ENCODE measurements at places on chromosomes 3 and 15.

GRCh38 chr15:36803773-36804172 is 224.3 kb downstream of the CDIN1 start:
- no peak for DNase-seq

GRCh38 chr3:110456001-110456400 is 615.6 kb upstream of the NECTIN3 start:
- DNase-seq = no peak

DNA sequence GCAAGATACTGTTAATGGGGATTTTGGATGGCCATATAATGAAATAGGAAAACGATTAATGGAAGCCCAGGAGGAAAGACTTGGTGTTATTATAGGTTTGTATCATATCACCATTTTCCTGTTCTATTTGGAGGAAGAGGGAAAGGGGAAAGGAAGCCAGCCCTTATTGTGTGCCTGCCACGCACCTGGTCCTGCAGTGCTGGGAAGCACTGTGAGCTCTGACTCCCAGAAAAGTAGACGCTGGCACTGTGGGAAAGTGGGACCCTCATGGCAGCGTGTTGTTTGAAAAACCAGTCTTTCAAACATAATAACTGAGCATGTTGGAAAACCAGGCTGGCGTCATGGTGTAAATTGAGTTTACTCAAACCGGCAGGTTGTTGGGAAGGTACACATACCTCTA is 22.0 kb downstream of the CGNL1 start:
- DNase-seq = no peak

DNA sequence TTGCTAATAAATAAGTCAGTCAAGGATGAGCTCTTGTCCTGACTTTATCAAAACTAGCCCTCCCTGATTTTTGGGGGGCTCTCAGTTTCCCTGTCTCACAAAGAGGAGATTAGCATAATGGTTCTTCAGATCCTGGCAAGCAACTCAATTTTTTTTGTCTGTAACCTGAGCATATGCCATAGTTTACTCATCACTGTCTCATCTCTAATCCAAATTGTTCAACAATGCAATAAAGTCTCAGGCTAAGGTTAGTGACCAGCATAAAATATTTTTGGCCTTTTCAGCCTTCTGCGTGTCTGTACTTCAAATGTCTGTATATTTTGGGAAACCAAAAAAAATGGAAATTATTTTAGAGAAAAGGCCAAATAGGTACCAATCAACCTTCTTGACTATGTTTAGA is 465.6 kb upstream of the TPRG1 start:
- DNase-seq = no peak

GRCh38 chr3:127760361-127760760 is 62.0 kb downstream of the MGLL start:
- DNase-seq = no peak

GRCh38 chr15:42723068-42723467 is 13.9 kb downstream of the CDAN1 start:
- no peak for DNase-seq

GRCh38 chr3:189726277-189726676 is 95.1 kb downstream of the TP63 start:
- DNase-seq = no peak

DNA sequence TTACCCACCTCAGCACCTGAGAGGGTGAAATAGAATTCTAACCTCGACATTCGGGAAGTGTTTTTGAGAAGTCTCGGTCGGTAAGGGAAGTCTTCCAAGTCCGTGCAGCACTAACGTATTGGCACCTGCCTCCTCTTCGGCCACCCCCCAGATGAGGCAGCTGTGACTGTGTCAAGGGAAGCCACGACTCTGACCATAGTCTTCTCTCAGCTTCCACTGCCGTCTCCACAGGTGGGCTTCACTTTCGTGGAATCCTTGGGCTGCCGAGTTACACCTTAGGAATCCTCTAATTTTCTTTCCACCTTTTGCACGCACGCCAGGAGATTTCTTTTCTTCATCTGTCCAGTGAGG is 775 bp downstream of the CCNDBP1 start:
- peak; percentile 57 for DNase-seq

GRCh38 chr3:186261638-186262037 is 100.4 kb downstream of the DGKG start:
- no peak for DNase-seq

GRCh38 chr3:38985581-38985980 is 66.2 kb downstream of the SCN11A start:
- DNase-seq = no peak

DNA sequence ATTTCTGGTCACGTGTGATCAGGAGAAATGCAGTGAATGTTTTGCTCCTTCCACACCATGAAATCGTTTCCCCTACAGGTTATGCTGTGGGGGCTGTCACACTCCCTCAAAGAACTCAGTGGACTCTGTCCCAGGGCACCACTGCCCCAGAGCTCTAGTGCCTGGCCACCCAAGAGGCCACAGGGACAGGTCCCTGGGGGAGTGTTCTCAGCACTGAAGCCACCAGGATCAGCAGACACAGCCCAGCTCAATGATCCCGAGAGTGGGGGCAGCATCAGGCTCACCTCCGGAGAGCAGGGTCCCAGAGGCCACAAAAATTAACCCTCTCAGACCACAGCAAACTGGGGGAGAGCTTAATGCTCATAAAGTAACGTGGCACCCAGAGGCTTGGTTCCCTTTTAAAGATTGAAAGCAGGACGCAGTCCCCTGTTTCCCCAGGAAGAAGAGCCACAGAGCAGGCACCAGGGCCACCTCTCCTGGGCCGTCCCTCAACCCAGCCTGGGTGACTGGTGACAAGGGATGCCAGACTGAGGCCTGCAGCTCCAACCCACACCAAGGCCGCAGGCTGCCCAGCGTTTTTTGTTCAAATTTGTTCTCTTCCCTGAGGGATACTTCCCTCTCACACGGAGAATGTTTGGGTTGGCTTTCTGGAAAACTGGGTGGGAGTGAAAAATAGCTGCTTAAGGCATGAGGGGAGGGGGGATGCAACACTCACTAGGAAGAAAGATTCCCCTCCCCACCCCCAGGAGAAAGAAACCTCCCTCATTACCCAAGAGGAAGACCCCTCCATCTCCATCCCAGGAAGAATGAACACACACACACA is 123.3 kb upstream of the IGF1R start:
- no peak for DNase-seq

GRCh38 chr3:96209699-96210098 is 604.7 kb upstream of the EPHA6 start:
- DNase-seq = no peak

DNA sequence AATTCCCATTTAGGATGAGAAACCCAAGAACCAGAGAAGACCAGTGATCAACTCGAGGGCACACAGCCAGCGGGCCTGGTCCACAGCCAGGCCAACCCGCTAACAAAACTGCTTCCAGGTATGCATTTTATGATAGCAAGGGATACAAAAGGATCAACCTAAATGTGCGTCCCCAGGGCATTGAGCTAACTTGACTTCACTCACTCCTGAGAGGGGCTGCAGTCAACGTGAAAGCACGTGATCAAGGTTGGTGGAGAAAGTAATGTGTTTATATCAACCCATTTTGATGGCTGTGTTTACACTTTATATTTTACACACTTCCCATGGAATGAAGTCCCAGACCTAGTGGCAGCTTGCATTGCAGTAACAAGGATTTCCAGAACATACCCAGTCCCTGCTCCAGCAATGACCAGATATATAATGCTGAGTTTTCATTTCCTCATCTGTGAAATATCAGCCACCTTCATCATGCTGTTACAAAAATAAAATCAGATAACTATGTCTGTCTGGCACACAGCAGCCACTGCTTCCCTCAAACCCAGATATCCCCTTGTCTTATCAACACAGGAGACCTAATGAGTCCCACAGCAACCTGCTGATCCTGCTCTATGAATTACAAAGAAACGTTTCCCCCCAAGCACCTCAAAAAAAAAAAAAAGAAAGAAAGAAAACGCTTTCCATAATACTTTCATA is 2.0 kb downstream of the KLHL6 start:
- no peak for DNase-seq

GRCh38 chr3:194384156-194384555 is 14.6 kb upstream of the LRRC15 start:
- no peak for DNase-seq

DNA sequence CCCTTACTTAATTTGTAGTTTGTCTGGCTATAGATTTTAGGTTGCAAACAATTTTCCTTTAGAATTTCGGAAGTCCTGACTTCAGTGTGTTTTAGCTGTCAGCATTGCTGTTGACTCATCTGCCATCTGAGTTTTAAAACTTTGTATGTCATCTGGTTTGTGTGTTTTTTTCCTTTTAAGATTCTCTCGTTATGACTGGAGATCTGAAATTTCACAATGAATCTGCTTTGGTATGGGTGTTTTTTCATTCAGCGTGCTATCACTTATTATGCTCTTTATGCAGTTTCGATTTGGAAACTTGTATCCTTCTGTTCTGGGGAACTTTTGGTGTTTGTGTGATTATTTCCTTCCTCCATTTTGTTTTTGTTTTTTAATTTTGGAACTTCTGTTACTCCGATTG is 53.7 kb upstream of the ZNF280D start:
- DNase-seq = no peak

- peak; percentile 27 for DNase-seq
Measured at GRCh38 chr15:95990833-95991232, 339.7 kb upstream of the NR2F2 start.

GRCh38 chr3:119524931-119525662 is 26.8 kb downstream of the TIMMDC1 start:
- DNase-seq = no peak

GRCh38 chr15:68283401-68283800 is 5.9 kb downstream of the FEM1B start:
- DNase-seq = no peak

GRCh38 chr3:170506556-170506955 is 79.3 kb downstream of the SLC7A14 start:
- DNase-seq = no peak

DNA sequence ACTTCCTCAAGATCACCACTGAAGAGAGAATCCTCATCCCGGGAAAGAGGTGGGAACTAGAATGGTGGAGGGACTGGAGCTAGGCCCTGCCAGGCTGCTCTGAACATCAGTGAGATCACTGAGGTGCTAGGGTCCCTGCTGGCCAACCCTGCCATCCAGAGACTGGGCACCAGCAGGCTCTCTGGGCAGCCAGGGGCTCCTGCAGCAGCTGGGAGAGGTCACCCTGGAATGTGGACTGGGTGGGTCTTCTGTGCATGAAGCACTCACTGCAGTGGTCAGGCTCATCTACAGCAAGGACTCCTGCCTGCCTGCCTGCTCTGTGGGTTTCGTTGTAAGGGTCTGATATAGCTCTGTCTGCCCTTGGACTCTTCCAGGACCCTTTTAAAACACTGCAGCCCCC is 24.9 kb downstream of the ALS2CL start:
- no peak for DNase-seq

DNA sequence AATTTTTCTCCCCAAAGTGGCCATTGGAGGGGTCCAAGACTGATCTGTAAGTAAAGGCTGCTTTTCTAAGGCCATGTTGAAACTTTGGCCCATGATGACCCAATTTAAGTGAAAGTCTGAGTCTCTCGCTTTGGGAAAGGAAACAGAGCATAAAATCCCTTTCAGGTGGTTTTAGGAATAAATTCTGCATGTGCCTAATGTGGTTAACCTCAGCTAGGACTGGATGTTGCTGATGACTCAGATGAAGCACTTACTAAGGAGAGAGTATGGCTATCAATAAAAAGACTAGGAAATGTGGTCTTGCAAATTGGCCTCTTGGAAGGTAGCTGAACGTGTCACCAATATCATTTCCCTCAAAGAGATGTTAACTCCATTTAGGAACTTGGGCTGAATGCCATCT is 458.5 kb downstream of the AGBL1 start:
- DNase-seq = no peak

GRCh38 chr3:76669322-76669721 is 370.6 kb upstream of the ROBO2 start:
- DNase-seq = no peak

DNA sequence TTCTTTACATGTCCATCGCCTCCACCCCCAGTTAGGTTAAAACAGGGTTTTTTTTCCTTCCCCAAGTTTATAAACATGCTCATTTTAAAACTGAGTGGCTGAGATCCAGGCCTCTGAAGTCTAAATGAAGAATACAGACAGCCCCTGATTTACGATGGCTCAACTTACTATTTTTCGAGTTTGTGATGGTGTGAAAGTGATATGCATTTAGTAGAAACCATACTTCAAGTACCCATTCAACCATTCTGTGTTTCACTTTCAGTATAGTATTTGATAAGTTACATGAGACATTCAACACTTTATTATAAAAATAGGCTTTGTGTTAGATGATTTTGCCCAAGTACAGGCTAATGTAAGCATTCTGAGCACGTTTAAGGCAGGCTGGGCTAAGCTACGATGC is 30.5 kb upstream of the GNB5 start:
- DNase-seq = no peak

GRCh38 chr3:173402656-173403055 is 5.1 kb downstream of the NLGN1 start:
- DNase-seq = no peak

DNA sequence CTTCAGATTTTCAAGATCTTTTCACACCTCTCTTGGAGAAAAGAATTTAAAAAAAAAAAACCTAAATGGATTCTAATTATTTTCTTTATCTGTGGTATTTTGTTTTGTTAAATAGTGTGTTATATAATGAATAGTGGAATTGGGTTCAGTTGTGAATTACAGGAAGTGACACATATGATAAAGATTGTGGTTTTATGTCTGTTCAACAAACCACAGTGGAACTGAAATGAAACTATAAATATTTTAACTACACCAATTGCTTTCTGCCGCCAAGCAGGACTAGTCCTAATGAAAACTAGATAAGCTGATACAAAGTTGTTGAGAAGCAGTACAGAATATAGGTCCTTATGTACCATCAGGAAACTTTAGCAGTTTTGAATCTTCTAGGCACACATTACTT is 121.6 kb downstream of the UBE2E2 start:
- no peak for DNase-seq

GRCh38 chr3:196311-197148 is at the start of gene CHL1:
Gene CHL1 (plus strand): TSS chr3:196763. CDS start chr3:319777, 123,014 bp downstream.
- no peak for DNase-seq

DNA sequence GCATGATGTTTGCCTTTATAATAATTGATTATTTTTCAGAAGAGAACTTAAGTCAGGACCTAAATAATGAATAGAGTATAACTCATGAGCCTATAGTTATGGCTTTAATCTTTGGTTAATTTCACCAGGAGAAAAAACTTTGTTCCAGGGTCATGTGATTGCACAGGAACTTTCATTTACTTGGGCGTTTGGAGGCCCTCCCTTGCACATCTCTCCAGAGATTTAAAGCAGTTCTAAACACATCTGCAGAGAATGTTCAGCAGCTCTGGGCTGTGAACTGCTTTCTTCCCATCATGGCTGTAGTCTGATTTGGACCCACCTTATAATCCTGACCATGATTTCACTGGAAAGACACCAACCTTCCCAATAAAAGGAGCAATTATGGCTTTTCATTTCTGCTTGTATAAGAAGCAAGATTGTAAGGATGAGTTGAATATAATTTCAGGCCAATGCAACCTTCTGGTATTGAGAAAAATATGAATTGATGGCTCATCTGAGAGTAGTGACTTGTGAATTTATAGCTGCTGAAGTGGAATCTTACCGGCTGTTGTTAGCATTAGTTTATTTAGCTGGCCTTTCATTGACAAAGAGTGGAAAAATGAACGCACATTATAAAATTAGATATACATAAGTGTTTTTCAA is 80.9 kb upstream of the PRTG start:
- no peak for DNase-seq

GRCh38 chr3:154758109-154758868 is 321.8 kb upstream of the MME start:
- DNase-seq = no peak

- no peak for DNase-seq
Measured at GRCh38 chr3:186058225-186058624, 50.7 kb downstream of the ETV5 start.

Measured in activated T-cell treated with anti-CD3 and anti-CD28 coated beads, Interleukin-2, amount 50 U/mL, for 48 hours (primary cell).